DND-41 (cell line): ENCODE measurements at places on chromosomes 7 and 10.
A peak's percentile ranks its signal among the peaks of the same experiment; 100 is the strongest.

DNA sequence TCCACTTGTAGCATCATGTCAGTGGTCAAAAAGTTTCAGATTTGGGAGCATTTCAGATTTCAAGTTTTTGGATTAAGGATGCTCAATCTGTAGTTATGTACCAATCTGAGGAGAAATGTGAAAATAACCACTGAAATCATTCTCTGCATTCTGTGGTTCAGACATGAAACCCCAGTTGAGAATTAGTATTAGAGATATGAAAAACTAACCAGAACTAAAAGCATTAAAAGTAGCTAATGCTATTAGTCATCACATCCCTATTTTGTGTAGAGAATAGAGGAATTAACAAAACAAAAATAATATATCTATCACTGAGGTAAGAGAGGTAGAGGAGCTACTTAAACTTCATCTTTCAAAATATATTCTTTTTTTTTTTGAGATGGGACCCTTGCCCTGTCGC lies 28.0 kb downstream of the MICU1 start:
- H3K36me3 ChIP-seq = no peaks in the 10 kb centered on the region
- H3K4me3 ChIP-seq = no peak overlapping the region
- no peak overlapping the region for H3K27ac ChIP-seq
- H3K4me1 ChIP-seq = no peaks in the 10 kb centered on the region
- no peak for DNase-seq

- peaks cover 55% of the 10 kb centered on the region for H3K36me3 ChIP-seq
- no peak overlapping the region for H3K4me3 ChIP-seq
- no peaks in the 10 kb centered on the region for H3K27me3 ChIP-seq
- H3K4me1 ChIP-seq = no peaks in the 10 kb centered on the region
Observed at GRCh38 chr7:64811767-64812166, 17.5 kb downstream of the ZNF138 start.

GRCh38 chr7:142714375-142714774 lies 34.9 kb upstream of the PRSS1 start:
- no peak overlapping the region for H3K4me3 ChIP-seq
- DNase-seq = no peak
- H3K36me3 ChIP-seq = no peaks in the 10 kb centered on the region

- H3K36me3 ChIP-seq = no peaks in the 10 kb centered on the region
- DNase-seq = no peak
- no peaks in the 10 kb centered on the region for H3K4me1 ChIP-seq
- no peak overlapping the region for H3K4me3 ChIP-seq
Observed at GRCh38 chr10:120765226-120765803, 85.8 kb upstream of the WDR11 start.

DNA sequence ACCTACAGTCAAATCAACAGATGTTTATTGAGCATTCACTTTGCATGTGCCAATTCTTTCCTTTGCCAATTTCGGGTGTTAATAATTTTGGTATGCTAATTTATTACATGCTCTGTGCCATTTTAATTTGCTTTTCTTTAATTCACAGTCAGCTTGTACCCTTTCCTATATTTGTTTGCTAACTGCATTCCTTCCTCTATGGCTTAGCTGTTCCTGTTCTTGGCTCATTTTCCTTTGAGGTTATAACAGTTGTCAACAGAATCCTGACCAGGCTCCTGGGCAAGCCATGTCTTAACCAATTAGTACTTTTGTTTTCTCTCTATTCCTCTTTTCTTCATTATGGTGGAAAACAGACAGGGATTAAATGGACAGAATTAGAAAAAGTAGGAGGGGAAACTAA lies 73.6 kb upstream of the RPA3 start:
- peaks cover 10% of the 10 kb centered on the region for H3K4me1 ChIP-seq
- peaks cover 10% of the 10 kb centered on the region; the same call in 1 of the 2 replicates for H3K36me3 ChIP-seq
- no peaks in the 10 kb centered on the region for H3K27me3 ChIP-seq
- no peak for DNase-seq
- H3K4me3 ChIP-seq = no peak overlapping the region

GRCh38 chr7:154255324-154255723 lies 203.1 kb downstream of the DPP6 start:
- DNase-seq = no peak
- H3K36me3 ChIP-seq = no peaks in the 10 kb centered on the region
- no peak overlapping the region for H3K4me3 ChIP-seq

GRCh38 chr7:74320645-74321221 lies 31.5 kb downstream of the CLIP2 start:
- H3K4me3 ChIP-seq = no peak overlapping the region
- DNase-seq = peak; percentile 25
- H3K27ac ChIP-seq = no peak overlapping the region
- no peaks in the 10 kb centered on the region for H3K4me1 ChIP-seq
- H3K27me3 ChIP-seq = no peaks in the 10 kb centered on the region
- H3K36me3 ChIP-seq = no peaks in the 10 kb centered on the region

DNA sequence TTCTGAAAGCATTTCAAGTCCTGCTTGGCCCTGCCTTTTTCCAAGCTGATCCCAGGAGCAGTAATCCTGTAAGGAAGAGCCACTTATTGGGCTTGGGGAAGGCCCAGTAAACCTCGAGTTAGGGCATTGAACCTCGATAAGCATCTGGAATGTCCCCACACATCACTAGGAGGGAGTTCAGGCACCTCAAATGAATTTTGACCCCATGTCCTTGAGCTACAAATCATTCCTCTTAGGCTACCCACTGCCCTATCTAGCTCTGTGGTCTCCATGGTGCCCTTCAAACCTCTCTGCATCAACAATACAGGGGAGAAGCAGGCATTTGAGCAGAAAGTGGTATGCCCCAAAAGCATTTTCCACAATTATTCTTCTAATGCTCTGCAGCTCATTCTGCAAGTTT lies 33.7 kb downstream of the ZNF503 start:
- no peak overlapping the region for H3K4me3 ChIP-seq
- H3K27ac ChIP-seq = no peak overlapping the region
- peaks cover 3% of the 10 kb centered on the region for H3K27me3 ChIP-seq
- DNase-seq = no peak

DNA sequence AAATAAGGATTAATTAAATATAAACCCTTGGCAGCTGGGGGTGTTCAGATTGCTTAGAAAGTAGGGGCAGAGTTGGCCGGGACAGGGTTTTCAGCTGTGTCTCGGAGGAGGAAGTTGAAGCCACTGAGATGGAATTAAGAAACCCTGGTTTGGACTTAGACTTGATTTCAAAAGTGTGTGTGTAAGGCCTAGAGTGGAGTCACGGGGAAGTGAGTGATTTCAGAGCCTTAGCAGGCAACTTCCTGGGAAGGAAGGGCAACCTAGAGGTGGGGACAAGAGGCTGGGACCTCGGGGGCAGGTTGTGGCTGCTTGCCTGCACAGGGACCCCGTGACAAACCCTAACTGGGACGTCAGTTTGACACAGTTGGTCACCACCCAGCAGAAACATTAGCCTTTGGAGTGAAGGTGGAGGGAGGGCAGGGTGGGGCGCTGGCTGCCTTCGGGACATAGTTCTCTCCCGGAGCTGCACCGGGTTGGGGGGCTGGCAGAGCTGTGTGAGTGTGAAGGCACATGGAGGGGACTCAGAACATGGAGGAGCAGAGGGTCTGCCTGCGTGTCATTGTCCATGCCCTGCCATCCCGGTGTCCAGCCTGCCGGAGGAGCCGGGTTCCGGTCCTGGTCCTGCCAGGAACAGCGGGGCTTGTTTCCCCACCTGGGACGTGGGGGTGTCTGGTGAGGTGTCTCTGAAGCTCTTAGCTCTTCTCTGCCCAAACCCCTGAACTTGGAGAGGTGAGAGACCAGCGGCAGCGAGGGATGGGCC lies 1.8 kb downstream of the BRI3 start:
- H3K27me3 ChIP-seq = no peaks in the 10 kb centered on the region
- peak overlapping the region; percentile 79 for H3K27ac ChIP-seq
- H3K36me3 ChIP-seq = peaks cover 54% of the 10 kb centered on the region
- H3K4me3 ChIP-seq = peak overlapping the region; percentile 96
- no peak for DNase-seq

DNA sequence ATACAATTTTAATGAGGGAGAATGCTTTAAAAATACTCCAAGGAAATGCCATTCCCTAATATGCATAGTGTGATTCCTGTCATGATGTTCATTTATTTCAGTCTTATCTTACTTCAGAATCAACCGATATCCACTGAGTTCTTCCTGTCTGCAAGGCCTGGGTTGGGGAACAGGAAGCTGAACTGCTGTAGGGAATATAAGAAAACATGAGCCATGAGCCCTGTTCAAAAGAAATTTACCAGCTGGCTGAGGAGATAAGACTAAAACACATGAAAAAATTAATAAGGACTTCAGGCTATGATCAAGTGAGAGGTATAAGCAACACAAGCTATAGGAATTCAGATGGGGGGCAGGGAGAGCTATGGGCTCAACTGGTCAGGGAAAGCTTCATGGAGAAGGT lies 184.7 kb downstream of the PLPP4 start:
- no peak overlapping the region for H3K4me3 ChIP-seq
- no peaks in the 10 kb centered on the region for H3K36me3 ChIP-seq
- no peaks in the 10 kb centered on the region for H3K4me1 ChIP-seq
- H3K27me3 ChIP-seq = peaks cover 2% of the 10 kb centered on the region
- no peak for DNase-seq
- H3K27ac ChIP-seq = no peak overlapping the region

GRCh38 chr10:102327641-102328040 lies 67.9 kb upstream of the NFKB2 start:
- peaks cover 4% of the 10 kb centered on the region for H3K36me3 ChIP-seq
- DNase-seq = no peak
- no peak overlapping the region for H3K27ac ChIP-seq
- peaks cover 14% of the 10 kb centered on the region for H3K4me1 ChIP-seq

DNA sequence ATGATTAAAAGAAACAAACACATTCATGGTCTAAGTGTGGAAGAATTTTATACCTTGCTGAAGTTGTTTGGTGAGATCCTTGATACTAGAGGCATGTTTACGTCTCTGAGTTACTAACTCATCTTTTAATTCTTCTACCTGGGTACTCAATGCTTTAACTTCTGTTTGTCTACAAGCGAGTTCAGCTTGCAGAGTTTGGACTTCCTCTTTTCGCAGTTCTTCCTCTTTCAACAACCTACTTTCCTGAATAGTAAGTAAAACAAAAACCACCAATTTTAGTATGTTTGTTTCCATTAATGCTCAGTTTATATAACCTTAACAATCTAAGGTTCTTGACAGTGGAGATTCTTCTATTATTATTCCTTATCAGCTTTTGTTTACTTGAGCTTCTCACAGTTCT lies 42.9 kb downstream of the CCDC186 start:
- no peaks in the 10 kb centered on the region for H3K4me1 ChIP-seq
- H3K4me3 ChIP-seq = no peak overlapping the region
- no peak overlapping the region for H3K27ac ChIP-seq
- DNase-seq = no peak
- peaks cover 40% of the 10 kb centered on the region; the same call in 1 of the 2 replicates for H3K36me3 ChIP-seq
- H3K27me3 ChIP-seq = no peaks in the 10 kb centered on the region

- no peak for DNase-seq
- H3K36me3 ChIP-seq = peaks cover 37% of the 10 kb centered on the region
- no peaks in the 10 kb centered on the region for H3K27me3 ChIP-seq
Observed at GRCh38 chr10:132774902-132775863, 10.8 kb downstream of the NKX6-2 start.

GRCh38 chr10:36424502-36424901 lies 700.9 kb upstream of the ANKRD30A start:
- no peak overlapping the region for H3K4me3 ChIP-seq
- no peaks in the 10 kb centered on the region for H3K36me3 ChIP-seq
- DNase-seq = no peak
- H3K27me3 ChIP-seq = no peaks in the 10 kb centered on the region
- no peak overlapping the region for H3K27ac ChIP-seq

DNA sequence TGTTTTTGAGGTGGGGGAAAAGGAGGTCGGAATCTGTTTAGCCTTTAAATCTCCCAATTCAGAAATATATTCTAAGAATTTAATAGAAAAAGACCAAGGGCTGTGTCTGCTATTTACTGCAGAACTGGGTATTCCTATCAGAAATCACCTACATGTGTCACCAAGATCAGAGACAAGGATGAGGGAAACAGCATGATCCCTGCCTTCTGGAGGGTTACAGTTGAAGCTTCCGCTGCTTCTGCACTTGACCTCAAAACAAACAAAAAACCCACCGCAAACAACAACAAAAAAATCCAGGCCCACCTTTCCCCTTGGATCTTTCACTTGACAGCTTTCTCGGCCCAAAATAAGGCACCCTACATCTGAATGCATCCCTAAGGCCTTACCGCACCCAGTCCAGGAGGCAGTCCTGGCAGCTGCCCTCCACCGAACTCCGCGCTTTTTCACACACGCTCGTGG lies 750 bp upstream of the CDK14 start:
- H3K27me3 ChIP-seq = no peaks in the 10 kb centered on the region
- no peak overlapping the region for H3K4me3 ChIP-seq
- no peaks in the 10 kb centered on the region for H3K36me3 ChIP-seq

- H3K4me1 ChIP-seq = peaks cover 20% of the 10 kb centered on the region
- no peak overlapping the region for H3K4me3 ChIP-seq
- no peaks in the 10 kb centered on the region for H3K27me3 ChIP-seq
- no peaks in the 10 kb centered on the region for H3K36me3 ChIP-seq
Observed at GRCh38 chr10:69089638-69090599, 2.0 kb downstream of the SRGN start.

DNA sequence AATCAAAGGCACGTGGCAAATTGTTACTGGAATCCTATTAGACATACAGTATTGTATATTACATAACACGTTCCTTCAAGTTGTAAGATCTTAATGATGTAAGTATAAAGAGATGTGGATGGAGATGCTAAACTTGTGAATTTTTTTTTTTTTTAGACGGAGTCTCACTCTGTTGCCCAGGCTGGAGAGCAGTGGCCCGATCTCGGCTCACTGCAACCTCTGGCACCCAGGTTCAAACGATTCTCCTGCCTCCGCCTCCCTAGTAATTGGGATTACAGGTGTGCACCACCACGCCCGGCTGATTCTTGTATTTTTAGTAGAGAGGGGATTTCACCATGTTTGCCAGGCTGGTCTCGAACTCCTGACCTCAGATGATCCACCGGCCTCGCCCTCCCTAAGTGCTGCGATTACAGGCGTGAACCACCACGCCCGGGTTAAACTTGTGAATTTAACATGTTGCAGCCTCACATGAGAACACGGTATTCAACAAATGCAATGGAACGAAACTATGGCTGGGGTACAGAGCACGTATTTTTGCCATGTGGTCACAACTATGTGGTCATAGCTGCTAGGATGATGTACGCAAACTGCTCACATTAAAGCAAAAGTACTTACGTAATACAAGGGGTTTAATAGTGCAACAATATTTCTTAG lies 818 bp upstream of the SUPV3L1 start:
- peak overlapping the region; percentile 99 for H3K27ac ChIP-seq
- H3K4me3 ChIP-seq = peak overlapping the region; percentile 95
- peaks cover 39% of the 10 kb centered on the region for H3K4me1 ChIP-seq
- peak; percentile 15 for DNase-seq

GRCh38 chr10:77608281-77608680 lies 29.3 kb downstream of the KCNMA1 start:
- H3K4me3 ChIP-seq = no peak overlapping the region
- no peaks in the 10 kb centered on the region for H3K36me3 ChIP-seq
- no peak for DNase-seq
- no peak overlapping the region for H3K27ac ChIP-seq

- H3K36me3 ChIP-seq = no peaks in the 10 kb centered on the region
- no peak overlapping the region for H3K4me3 ChIP-seq
- H3K27ac ChIP-seq = no peak overlapping the region
Observed at GRCh38 chr7:78301407-78301806, 502.8 kb downstream of the PHTF2 start.

- H3K36me3 ChIP-seq = no peaks in the 10 kb centered on the region
- no peaks in the 10 kb centered on the region for H3K27me3 ChIP-seq
- DNase-seq = no peak
- no peak overlapping the region for H3K4me3 ChIP-seq
- H3K4me1 ChIP-seq = no peaks in the 10 kb centered on the region
- H3K27ac ChIP-seq = no peak overlapping the region
Observed at GRCh38 chr10:47175181-47176123, 124.5 kb upstream of the GDF10 start.
